ENCODE measurements at places on chromosomes 4 and X.

DNA sequence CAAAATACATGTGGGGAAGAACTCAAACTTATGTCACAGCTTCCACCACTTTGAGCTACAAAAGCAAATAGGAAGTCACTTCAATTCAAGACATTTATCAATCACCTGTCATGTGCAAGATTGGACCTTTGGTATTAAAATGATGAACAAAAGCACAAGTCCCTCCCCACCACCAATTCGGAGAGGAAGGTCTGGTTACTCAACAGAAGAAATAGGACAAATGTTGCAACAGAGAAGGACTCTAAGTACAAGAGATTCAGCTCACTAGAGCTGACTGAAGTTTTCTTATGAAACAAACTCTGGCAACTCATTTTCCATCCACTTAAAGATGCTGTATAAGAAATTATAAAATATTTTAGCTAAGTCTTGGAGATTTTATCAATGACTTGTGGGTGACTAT, 16.0 kb upstream of the MMRN1 start:
- DNase-seq = no peak

GRCh38 chr4:2394528-2394927, 23.9 kb downstream of the ZFYVE28 start:
- no peak for DNase-seq

GRCh38 chr4:98932539-98932938, 3.6 kb upstream of the EIF4E start:
- no peak for DNase-seq

DNA sequence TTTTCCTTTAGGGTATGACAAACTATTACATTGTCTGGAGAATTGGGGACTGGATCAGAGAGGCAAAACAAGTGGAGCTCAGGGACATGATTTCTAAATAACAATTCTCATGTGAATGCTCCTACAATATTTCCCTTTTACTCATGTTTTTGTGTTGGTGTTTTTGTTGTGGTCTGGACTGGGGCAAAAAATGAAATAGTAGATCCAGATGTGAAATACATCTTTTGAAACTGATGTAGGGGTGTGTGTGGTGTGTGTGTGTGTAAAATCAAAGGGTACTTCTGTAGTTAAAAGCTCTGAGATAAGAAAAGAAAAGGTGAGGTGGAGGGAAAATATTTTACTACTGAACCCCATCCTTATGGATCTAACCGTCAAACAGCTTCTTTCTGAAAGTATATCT, 188.4 kb upstream of the RPL34 start:
- no peak for DNase-seq

Data from stimulated activated CD8-positive, alpha-beta memory T cell treated with anti-CD3 and anti-CD28 coated beads, Interleukin-15, amount 100 ng/mL, for 4 hours (primary cell).